ENCODE measurements at places on chromosomes 12 and 14.

GRCh38 chr14:94176808-94177207 is 2.7 kb downstream of the PPP4R4 start:
- DNase-seq: no peak

DNA sequence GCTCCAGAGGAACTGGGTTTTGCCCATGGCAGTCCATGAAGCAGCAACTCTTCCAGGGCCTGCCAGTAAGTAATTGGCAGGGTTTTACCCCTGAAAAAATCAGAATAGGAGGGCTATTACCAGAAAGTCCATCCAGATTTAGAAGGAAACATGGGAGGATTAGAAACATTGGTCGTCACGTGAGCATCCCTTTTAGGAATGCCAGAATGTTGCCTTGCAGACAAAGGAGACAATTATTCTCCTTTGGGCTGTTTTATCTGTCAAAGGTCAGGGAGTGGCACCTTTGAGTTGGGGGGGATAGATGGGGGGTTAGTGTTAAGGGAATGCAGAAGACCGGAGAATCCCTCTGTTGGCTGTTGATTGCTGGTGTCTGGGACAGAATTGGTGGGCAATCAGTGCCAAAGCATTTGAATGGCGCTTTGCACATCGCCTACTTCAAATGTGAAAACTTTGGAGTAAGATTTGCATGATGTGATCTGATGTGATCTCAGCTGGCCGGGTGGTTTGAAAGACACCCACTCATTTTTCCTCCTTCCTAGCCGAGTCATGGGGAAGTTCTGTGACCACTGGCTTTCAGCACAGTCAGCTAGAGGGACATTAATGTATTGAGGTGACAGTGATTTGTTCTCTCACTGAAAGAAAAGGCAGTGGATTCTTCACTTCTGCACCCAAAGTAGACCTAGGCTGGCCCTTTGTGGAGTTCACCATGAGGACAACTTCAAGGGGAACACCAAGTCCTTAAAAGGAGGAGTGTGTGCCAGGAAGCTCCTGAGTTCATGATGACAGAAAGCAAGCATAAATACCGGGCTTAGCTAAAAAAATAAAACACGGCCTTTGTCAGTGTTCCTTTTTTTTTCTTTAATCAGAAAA is 31.4 kb downstream of the FLVCR2 start:
- no peak for DNase-seq

GRCh38 chr14:47744155-47744554 is 68.8 kb upstream of the MDGA2 start:
- DNase-seq: no peak

DNA sequence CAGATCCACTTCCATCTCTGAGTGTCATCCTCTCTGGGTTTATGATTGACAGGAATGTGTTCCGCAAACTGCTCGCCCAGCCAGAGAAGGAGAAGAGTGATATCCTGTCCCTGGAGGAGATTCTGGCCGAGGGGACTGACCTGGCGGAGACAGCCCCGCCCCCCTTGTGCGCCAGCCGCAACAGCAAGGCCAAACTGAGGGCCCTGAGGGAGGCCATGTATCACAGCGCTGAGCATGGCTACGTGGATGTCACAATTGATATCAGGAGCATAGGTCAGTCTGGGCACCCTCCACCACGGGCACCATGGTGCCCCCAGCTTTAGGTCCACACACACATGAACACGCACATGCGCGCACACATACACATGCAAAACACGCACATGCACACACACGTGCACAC is 67.5 kb upstream of the PWP1 start:
- DNase-seq: no peak

DNA sequence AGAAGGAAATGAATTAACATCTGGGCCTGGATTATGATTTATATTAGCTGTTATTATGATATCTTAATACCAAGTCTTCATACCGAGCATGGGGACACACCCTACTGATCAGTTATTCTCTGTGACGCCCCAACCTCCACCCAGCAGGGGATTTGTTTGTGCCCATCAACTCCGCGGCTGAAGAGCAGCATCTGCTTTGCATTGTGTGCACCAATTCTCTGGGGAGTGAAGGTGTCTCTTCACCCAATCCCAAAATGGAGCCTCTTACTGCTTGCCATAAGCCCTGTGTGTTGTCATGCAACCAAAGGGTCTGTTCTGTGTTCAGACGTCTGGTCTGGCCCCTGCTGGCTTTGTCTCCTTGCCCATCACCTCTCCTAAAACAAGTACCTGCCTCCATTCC is 25.4 kb downstream of the DHRS2 start:
- no peak for DNase-seq

DNA sequence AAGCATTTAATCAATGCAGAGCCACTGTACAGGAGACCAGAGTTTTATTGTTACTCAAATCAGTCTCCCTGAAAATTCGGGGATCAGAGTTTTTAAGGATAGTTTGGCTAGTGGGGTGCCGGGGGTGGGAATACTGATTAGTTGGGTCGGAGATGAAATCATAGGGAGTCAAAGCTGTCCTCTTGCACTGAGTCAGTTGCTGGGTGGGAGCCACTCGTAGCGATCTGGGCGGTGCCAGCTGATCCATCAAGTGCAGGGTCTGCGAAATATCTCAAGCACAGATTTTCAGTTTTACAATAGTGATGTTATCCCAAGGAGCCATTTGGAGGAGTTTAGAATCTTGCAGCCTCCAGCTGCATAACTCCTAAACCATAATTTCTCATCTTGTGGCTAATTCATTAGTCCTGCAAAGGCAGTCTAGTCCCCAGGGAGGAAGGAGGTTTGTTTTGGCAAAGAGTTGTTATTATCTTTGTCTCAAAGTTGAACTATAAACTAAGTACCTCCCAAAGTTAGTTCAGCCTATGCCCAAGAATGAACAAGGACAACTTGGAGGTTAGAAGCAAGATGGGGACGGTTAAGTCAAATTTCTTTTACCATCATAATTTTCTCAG is 169.4 kb upstream of the PLEKHG7 start:
- no peak for DNase-seq

DNA sequence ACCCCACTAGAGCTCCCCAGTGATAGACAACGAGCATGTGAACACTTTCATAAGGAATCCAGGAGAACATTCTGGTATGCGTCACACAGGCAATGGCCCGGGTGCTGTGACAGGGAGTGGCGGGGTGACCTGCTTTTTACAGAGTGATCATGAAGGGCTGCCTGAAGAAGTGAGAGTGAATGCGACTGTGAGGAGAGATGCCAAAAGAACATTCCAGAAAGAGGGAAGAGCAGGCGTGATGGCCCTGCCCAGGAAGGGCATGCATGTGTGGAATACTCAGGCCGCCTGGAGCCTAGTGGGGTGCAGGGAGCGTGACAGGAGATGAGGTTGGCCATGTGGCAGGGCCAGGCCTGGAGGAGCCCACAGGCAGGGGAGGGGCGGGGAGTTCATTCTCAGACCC is 53.8 kb downstream of the FZD10 start:
- no peak for DNase-seq

Measured in kidney tubule cell (primary cell).